AG20443 (cell line): ENCODE measurements at places on chromosomes 2 and 18.
A peak's percentile ranks its signal among the peaks of the same experiment; 100 is the strongest.

GRCh38 chr2:61639721-61640120 lies 101.6 kb upstream of the XPO1 start:
- no peak for DNase-seq

DNA sequence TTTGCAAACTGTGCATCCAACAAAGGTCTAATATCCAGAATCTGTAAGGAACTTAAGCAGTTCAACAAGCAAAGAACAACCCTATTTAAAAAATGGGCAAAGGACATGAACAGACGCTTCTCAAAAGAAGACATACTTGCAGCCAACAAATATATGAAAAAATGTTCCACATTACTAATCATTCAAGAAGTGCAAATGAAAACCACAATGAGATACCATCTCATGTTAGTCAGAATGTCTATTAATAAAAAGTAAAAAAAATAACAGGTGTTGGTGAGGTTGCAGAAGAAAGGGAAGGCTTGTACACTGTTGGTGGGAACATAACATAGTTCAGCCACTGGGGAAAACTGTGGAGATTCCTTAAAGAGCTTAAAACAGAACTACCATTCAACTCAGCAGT lies 126.2 kb downstream of the NAT8 start:
- DNase-seq: no peak

DNA sequence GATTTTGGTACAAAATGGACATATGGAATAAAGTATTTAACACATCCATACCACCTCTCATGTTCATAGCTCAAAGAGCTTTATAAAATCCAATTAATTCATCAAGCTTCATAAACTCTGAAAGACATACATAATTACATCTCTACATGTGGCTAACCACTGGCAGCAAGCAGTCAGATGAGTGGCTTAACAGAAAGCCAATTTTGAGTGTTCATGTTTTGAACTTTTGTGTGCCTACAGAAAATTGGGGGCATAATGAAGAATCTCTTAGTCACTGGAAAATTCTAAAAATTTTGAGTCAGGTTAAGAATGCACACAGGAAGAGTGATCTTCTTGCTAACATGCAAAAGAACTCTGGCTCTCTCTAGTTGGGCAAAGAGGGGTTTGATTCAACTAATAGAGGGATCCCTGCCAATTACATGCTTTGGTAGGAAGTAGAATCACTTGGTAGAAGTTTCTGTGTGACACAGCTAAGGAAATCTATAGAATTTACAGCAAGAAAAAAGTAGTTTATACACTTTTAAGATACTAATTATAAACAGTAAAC lies 287.4 kb downstream of the NOL4 start:
- DNase-seq: no peak

- DNase-seq: no peak
These were observed 376.8 kb upstream of the ID2 start for GRCh38 chr2:8304821-8305766.

- DNase-seq: no peak
These were observed 25.6 kb upstream of the GREB1 start for GRCh38 chr2:11508279-11508678.

DNA sequence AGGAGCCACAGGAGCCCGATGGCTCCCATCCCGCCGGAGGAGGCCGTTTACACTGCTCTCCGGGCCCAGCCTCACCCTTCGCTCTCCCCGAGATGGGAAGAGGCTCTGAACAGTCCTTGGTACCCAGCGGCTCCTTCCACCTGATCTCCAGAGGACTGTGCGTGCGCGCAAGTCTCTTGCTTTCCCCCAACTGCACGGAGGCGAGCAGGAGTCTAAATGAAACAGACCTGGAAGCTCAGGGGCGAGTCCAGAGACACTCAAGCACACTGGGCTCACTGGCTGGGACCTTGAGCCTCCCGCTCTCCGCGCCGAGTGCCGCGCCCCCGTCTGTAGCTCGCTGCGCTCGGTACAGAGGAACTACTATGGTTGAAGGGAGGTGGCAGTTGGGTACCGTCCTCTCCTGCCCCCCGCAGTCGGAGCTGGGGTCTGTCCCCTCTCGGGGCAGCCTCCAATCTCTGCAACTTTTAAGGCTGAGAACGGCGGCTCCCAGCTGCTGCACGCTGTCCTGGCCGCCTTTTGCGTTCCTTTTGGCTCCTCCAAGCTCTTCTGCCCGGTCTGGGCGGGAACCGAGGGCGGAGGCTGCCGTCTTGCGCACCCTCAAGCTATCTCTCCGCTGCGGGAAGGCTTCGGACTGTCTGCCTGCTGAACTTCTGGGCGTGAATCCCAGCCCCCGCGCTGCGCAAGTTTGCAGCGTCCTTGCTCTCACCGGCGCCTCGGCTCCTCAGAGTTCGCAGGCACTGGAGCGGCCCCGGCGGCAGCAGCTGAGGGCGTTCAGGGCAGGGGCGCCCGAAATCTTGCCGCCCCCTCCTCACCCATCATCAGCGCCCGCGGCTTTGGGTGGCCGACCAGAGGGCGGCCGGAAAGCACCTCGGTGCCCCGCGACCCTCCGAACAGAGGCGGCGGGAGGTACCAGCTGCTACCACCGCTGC lies 491 bp downstream of the ALK start:
- peak; percentile 47 for DNase-seq

GRCh38 chr2:222859786-222860612 lies 837 bp upstream of the ACSL3 start:
- DNase-seq: no peak

DNA sequence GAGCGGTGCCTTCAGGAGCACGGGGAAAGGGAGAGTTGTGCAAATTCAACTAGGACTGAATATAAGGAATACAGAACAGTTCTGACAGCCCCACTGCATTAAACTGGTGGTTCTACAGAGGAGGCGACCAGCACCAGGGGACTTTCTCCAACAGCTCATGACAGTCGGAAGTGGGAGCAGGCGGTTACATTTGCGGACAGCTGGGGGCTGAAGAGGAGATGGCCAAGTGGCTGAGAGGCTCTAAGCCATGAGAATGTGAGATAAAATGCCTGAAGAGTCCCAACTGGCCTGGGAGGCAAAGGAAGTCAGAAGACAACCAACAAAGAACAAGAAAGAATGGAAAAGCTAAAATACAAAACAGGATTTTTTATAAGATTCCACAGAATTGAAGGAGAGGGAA lies 141.3 kb downstream of the L3MBTL4 start:
- no peak for DNase-seq

DNA sequence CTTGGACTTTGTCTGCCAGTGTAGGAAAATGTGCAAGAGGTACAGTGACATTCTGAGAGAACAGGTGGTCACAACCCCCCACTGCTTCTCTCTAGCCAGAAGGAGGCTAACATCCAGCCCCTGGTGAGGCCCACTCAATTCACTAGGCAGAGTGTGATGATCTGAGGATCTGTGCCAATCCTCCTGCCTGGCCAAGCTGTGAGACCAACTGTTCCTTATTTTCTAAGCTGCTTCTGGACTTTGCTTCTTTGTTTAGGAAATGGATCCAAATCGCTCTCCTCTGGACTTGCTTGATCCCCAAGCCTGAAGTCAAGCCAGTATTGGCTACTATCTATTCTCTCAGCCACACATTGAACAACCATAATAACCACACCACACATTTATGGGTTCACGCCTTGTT lies 202.8 kb downstream of the PIK3C3 start:
- DNase-seq: no peak

GRCh38 chr2:39468579-39469451 lies 31.7 kb upstream of the MAP4K3 start:
- DNase-seq: peak; percentile 25

- no peak for DNase-seq
These were observed 37.5 kb upstream of the NCOA1 start for GRCh38 chr2:24453379-24454073.

DNA sequence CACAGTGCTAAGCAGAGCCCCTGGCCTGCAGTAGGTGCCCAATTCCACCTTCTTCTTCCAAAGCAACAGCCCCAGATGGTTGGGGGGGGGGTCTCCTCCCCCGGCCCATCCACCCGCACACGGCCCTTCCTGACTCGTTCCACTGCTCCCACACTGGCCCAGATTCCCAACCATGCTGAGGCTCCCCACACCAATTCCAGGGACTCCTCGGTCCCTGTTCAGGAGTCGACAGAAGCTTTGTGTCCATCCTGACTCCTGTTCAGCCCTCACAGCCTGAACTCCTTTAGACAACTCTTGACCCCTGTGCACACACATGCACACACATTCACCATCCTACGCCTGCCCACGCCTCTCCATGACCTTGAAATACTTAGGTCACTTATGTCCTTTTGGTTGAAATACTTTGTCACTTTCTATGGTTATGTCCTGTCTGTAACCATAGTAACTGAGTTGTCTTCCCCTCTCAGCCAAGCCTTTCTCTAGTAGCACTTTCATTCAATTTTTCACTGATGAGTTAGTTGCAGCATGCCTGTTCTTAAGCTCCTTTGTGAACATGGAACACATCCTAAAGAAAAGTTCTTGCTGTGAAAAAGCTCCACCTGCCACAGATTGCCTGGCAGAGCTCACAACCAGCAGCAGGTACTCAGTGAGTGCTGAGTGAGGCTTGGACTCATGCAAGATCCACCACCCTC lies 225.8 kb downstream of the SEPTIN10 start:
- DNase-seq: no peak
